ENCODE measurements at places on chromosomes 2 and 18.

DNA sequence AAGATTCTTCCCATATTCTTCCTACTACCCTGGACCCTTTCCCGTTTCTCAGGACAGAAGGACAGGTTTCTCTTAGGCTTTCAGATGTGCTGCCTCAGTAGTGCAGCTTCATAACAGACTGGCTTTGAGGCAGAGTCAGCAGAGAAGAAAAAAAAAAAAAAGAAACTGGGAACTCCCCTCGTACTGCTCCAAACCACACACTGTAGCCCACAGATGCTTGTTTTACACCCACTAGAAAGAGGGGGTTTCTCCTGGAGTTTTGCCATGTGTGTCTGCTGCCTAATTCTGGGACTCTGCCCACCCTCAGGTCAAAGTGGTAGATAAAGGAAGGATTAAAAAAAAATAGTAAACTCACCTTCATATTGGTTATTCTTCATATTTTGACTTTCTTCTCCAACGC is 95.9 kb downstream of the NCOA1 start:
- no peak for DNase-seq

DNA sequence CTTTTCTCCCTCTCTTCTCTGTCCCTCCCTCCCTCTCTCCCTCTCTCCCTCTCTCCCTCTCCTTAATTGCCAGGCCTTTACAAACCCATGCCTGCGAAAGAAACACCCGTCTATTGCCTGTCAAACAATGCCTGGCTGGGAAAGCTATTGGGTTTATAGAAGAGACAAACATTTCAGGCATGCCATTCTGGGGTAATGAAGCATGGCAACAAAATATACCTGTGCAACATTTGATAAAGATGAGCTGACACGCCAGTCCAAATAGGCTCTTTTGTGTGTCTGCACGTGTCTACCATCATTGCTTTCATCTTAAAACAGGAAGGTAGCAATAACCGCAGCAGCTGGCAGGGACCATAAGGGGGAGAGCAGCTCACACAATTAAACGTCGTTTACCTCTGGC is 282.1 kb downstream of the ZNF516 start:
- DNase-seq = no peak

GRCh38 chr2:217206016-217206725 is 346.3 kb upstream of the TNP1 start:
- DNase-seq = no peak

GRCh38 chr2:75994759-75995158 is 284.0 kb upstream of the GCFC2 start:
- DNase-seq = no peak

- DNase-seq = no peak
These were observed 6.8 kb downstream of the MEIS1 start for GRCh38 chr2:66441581-66442320.

DNA sequence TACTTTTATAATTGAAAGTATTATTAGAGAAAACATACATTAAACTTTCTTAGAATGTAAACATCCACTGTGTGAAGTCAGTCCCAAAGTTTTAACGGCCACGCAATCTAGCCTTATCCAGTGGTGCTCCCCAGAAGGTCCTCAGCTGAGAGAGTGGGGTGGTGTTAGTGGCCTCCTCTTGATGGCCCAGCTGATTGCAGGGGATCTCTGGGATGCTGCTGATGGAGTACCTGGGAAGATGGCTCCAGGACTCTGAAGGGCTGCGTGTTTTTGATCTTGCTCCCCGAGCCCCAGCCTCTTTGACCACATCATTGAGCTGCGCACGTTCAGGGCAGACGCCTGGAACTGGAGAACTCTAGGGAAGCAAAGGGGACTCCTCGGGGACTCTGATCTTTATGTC is 181.4 kb downstream of the FAM210A start:
- no peak for DNase-seq

GRCh38 chr18:361100-361732 is 93.4 kb upstream of the THOC1 start:
- DNase-seq = no peak

DNA sequence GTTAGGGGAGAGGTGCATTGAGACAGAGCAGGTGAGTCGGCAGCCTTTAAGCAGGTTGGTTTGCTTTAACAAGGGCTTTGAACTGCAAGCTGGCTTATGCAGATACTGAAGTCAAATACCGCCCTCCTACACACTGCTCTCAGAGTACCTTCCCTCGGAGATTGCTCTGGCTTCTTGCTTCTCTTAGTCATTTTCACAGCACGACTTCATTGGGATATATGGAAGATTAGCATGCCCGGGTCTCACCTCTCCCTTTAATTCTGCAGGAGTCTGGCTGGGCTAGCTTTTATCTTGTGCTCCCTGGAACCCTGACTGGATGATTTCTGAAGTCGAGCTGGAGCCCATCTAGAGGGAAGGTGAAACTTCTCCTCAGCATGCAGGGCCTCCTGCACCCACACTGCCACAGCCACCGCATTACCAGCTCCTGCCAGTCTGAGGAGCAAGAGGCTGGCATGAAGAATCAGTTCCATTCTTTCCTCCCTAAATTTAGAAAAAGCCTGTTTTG is 395.5 kb upstream of the HNRNPA3 start:
- no peak for DNase-seq

GRCh38 chr2:121017396-121017795 is 267.6 kb downstream of the TFCP2L1 start:
- no peak for DNase-seq

GRCh38 chr2:239263669-239264491 is 136.9 kb downstream of the HDAC4 start:
- DNase-seq = no peak
